Stimulated activated CD4-positive, alpha-beta T cell treated with anti-CD3 and anti-CD28 coated beads, Interleukin-4, amount 100 ng/mL, for 1 hour (primary cell): ENCODE measurements at places on chromosomes 2 and 18.

GRCh38 chr2:136014411-136014810, 29.0 kb upstream of the DARS1 start:
- no peak for DNase-seq

DNA sequence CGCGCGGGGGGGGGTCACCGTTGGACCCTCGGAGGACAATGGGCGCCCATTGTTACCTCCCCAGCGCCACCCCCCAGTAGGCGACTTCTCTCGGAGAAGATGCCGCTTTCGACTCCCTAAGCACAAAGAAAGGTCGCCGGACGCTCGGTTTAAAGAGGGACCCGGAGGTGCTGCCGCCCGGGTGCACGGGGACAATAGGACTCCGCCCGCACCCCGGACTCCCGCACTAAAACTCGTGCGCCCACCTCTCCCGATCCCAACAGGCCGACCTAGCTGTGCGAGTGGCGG, 318 bp upstream of the CDC42EP3 start:
- no peak for DNase-seq

- DNase-seq, result peak; percentile 65
Observed at GRCh38 chr2:106107509-106108131, 86.5 kb downstream of the UXS1 start.

DNA sequence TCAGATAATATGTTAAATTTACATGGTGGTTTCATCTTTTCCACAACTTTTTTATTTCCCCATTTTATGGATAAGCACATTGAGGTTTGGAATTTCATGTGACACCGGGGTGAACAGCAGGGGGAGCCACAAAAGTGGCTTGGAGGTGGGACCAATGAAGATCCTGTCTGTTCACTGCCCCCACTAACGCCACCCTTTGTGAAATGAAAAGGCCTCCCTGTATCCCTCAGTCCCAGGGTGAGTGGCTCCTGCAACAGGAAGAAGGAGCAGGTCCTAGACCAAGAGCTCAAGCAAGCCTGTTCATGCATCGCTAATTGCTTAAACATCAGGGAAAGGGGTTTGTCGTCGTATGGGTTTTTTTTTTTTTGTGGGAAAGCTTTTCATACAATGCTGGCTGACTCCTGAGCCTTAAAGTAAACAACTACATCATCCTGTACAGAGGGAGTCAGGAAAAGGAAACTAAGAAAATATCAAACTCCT, 267.8 kb upstream of the EPAS1 start:
- DNase-seq, result no peak

DNA sequence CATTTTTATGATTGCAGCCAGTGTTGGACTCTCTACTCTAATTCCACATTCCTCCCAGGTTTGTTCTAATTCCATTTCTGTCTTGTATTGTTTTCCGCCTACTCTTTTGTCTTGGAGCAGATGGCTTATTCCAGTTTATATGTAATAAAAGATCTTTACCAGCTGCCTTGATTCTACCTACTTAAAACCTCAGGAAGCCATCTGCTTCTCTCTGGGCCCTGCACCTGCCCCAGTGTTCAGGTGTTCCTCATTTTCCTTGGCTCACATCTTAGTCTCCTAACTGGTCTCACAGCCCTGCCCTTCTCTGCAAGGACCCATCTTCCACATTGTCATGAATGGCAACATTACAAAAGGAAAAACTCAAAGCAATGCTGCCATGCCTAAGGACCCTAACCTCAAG, 21.0 kb upstream of the IL37 start:
- no peak for DNase-seq

DNA sequence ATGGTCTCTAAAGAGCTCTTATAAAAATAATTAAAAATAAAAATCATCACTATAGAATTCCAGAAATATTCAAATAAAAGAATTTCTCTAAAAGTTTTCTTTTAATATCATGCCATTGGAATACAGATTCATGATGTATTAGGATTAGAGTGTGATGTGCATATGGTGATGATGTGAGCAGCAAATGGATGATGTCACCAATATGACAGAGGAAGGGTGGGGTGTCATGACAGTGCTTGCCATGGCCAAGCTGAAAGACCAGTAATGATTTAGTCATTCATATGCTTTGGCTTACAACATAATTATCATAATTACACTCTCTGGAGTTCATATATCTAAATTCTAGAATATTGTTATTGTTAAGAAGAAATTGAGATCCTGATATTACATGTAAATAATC, 27.4 kb upstream of the TTC32 start:
- no peak for DNase-seq

GRCh38 chr18:31500051-31500688, 2.2 kb downstream of the DSG2 start:
- no peak for DNase-seq

GRCh38 chr2:116687371-116687770, 1127.1 kb upstream of the DDX18 start:
- no peak for DNase-seq

- DNase-seq, result no peak
Observed at GRCh38 chr2:108805782-108806181, 19.2 kb downstream of the CCDC138 start.

- DNase-seq, result no peak
Observed at GRCh38 chr2:121502781-121503180, 27.9 kb upstream of the RNU4ATAC start.

GRCh38 chr2:173851141-173851641, 114.0 kb downstream of the SP3 start:
- no peak for DNase-seq

DNA sequence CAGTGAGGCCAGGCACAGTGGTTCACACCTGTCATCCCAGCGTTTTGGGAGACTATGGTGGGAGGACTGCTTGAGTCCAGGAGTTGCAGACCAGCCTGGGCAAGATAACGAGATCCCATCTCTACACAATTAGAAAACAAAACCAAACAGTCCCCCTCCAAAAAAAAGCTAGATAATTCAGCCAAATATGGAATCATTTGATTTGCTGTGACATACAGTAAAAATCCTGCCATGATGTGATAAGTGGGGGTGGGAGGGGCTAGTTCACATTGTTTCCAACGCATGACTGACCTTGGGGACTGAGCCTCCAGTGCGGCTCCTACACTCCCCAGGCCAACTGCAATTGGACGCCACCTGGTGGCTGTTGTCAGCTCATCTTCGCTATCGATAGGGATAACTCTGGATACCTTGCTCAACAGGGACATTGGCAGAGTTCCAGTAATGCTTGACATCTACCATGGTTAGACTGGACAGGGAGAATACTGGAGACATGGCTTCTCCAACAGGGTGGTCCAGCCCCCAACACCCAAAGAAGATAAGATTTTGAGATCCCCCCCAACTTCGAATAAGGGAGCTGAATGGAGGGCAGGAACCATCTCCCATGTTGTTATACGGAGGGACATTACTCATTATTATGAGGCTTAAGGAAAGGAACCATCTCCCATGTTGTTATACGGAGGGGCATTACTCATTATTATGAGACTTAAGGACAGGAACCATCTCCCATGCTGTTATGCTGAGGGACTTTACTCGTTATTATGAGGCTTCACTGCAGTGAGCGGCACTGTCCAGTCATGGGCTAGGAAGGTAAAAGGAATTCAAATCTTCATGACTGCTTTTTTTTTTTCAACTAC, 135.9 kb downstream of the TGIF1 start:
- peak; percentile 67 for DNase-seq

DNA sequence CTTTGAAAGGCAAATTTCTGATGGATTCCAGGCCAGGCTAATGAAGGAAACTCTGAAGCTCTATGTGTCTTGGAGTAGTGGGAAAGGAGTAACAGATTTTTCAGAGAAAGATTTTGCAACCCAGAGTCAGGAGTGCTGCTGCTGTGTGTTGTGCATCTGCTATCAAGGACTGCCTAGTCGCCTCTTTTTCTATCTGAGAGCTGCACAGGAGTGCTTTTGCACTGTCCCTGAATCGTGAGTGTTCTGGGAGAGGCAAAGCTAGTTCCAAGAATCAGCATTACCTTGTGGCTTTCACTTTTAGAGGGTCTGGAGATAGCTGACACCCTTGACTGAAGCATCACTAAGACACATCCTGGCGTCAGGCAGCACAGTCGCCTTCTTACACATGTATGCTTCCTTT, 336.4 kb downstream of the PARD3B start:
- no peak for DNase-seq

GRCh38 chr2:4499316-4500030, 796.1 kb downstream of the DCDC2C start:
- no peak for DNase-seq

GRCh38 chr2:149894760-149895159, 307.2 kb upstream of the MMADHC start:
- no peak for DNase-seq
